ENCODE measurements at places on chromosomes 13 and 19.

DNA sequence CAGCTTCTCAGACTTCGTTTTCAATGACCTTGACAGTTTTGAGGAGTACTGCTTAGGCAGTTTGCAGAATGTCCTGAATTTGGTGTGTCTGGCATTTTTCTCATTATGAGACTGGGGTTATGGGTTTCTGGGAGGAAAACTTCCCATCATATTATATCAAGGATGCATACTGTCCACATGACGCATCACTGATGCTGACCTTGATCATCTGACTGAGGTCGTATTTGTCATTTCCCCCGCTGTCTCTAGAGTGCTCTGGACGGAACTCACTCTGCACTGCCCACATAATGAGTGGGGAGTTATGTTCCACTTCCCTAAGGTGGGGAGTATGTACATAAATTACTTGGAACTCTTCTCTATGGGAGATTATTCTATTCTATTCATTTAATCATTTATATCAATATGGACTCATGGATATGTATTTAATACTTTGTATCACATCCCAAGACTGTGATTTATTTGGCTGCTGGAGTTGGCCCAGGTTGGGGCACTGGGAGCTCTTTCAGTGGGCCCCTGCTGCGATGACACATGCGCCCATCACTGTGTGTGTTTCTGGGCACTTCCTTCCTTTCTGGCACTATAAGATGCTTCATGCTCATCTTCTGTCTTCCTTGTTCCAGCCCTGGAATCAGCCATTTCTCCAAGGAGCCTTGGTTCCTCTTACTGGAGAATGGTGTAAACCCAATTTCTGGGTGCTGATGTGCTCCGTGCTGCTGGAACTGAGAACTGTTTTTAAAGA lies 138.6 kb downstream of the MIPEP start:
- DNase-seq: no peak

- DNase-seq: no peak
These were observed 263.6 kb downstream of the OXGR1 start for GRCh38 chr13:96730676-96731075.

- DNase-seq: no peak
These were observed 9.5 kb upstream of the NDUFS7 start for GRCh38 chr19:1374250-1374577.

DNA sequence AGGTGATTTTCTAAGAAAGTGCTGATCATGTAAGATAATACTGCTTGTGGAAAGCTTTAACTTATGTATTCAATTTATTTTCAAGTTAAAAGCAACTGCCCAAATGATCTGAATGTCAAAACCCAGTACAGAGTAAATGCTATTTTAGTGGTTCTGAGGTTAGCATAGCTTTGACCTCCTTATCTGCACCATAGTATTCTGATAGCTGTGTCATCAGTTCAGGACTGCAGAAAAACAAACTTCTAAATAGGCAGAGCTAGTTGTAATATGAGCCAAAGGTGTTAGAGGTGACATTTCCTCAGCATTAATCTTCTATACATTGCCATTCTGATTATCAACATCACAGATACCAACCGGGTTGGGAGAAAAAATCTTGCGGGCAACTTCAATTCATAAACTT lies 758.7 kb downstream of the SLITRK5 start:
- no peak for DNase-seq
